NCI-H1694 treated with DMSO at 0.1 percent for 48 hours (cell line): ENCODE measurements at places on chromosomes 12 and 14.
A peak's percentile ranks its signal among the peaks of the same experiment; 100 is the strongest.

GRCh38 chr12:107558816-107559382, 126.7 kb upstream of the PWP1 start:
- DNase-seq: no peak

DNA sequence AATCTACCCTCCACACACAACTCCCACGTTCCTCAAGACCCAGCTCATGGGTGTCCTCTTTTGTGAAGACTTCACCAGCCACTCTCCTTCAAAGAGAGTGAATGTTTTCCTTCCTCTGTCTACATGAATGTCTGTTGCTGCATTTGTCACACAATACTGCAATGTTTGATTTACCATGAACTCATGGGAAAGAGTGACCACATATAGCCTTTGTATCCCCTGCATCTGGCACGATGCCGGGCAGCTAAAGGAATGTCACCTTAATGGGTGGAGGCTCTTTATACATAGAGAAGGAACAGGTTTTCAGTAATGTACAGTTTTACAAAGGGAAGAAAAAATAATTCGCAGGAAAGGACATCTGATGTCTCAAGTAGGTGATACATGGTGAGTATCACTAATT, 12.1 kb upstream of the BCDIN3D start:
- no peak for DNase-seq

- DNase-seq: no peak
Observed at GRCh38 chr14:71408362-71409030, 501.2 kb downstream of the PCNX1 start.

DNA sequence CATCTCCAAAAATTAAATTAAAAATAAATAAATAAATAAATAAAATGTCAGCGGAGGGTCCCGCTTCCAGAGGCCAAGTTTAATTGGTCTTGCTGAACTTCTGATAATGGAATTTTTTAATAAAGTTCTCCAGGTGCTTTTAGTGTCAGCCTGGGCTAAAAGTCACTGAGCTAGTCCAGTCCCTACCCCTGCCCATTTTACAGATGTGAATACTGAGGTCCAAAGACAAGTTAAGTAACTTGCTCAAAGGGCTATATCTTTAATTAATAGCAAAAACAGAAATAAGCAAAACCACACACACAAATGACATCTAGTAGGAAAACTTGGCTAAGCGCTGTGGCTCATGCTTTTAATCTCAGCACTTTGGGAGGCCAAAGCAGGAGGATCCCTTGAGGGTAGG, 5.6 kb upstream of the RFC5 start:
- DNase-seq: no peak

- peak; percentile 80 for DNase-seq
Observed at GRCh38 chr12:1605129-1606020, 11.0 kb upstream of the FBXL14 start.

DNA sequence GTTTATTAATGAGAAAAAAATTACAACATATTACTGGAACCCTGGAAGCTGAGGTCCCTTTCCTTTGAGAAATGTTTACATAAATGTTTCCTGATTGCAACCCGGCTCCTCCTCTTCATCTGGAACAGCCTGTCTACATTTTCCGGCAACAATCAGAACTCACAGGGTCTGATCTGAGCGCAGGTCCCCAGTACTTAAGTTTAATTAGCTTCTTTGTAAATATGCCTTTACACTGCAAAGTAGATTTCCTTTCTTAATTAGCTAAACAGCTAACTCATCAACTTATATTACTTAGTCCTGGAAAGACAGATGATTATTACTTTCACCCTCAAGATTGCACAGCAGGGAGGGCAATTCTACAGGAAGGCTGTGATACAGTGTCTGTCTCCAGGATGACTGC, 213.0 kb downstream of the MON2 start:
- DNase-seq: no peak

DNA sequence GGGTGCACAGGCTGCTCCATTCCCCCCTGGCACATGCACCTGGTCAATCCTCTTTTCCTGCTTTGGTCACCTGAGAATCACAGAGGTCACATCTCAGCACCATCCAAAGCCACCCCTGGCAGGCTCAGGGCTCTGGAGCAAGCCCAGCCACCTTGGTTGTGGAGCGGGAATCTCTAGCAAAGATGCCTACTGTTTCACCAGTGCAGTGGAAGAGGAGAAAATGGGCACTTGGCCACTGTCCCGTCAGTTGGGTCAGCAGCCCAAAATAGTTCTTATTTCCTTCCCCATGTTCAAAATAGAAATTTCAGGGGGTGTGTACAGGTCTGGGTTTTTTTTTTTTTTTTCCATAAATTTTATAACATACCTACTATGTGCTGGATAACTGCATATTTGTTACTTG, 18.3 kb downstream of the RTL1 start:
- no peak for DNase-seq

DNA sequence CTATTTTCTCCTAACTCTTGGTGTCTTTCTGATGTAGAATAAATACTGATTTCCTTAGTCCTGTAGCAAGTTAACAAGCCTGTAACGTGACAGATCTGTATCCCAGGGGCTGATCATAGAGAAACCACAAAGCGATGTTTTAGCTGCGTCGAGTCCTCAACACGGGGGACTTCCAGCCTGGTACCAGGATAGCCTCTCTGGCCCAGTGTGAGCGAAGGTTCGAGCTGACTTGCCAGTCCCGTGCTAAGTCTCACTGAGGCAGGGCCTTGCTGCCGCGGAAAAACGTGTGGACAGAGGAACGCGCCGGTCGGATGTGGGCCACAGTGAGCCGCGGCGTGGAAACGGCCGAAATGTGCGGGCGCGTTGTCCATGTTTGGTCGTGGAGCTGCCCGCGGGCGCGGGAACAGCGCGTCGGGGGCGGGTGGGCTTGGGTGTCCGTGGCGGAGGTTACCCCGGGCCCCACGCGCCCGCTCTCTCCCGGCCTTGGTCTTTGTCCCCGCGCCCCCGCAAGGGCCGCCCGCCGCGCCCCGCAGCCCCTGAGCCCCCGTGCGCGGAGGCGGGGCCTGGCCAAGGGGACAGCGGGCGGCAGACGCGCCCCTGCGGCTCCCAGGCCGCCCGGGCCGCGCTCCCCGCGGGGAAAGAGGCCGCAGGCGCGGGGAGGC, 531 bp upstream of the EML1 start:
- DNase-seq: no peak

- no peak for DNase-seq
Observed at GRCh38 chr12:128069359-128069997, 197.5 kb upstream of the TMEM132C start.

DNA sequence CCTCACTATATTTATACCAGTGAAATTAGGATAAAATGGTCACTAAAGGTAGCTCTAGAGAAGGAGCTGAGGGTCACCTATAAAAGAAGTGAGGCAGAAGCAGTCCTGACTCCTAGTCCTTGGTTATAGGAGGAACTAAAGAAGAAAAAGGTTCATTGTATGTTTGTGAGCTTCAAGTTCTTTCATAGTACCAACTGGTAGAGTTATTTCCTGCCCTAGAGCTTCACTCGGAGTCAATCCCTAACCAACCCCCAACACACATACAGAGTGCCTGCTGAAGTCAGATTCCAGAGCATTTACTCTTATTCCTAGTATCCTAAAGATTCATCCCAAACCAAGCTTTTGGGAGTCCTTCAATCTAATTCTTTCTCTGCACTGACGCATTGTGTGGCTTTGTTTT, 29.3 kb upstream of the FRMD6 start:
- DNase-seq: no peak

- DNase-seq: no peak
Observed at GRCh38 chr12:50127546-50127945, 15.5 kb downstream of the COX14 start.

DNA sequence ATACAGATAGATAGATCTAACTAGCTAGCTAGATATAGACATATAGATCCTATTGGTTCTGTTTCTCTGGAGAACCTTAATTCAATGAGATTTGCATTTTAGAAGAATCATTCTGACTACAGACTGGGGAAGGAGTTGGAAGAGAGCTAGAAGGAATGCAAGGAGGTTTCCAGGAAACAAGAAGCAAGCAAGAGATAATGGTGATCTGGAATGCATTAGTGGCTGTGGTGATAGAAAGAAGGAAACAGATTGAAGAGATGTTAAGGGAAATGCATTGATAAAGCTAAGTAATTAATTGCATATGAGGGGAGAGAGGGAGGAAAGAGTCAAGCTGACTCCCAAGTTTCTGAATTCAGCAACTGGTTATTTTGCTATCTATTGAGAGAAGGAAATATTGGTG, 42.7 kb downstream of the DBX2 start:
- DNase-seq: no peak

- DNase-seq: no peak
Observed at GRCh38 chr14:99467336-99468078, 13.2 kb downstream of the SETD3 start.

- peak; percentile 89 for DNase-seq
Observed at GRCh38 chr12:112881602-112882001, 25.2 kb upstream of the OAS1 start.

DNA sequence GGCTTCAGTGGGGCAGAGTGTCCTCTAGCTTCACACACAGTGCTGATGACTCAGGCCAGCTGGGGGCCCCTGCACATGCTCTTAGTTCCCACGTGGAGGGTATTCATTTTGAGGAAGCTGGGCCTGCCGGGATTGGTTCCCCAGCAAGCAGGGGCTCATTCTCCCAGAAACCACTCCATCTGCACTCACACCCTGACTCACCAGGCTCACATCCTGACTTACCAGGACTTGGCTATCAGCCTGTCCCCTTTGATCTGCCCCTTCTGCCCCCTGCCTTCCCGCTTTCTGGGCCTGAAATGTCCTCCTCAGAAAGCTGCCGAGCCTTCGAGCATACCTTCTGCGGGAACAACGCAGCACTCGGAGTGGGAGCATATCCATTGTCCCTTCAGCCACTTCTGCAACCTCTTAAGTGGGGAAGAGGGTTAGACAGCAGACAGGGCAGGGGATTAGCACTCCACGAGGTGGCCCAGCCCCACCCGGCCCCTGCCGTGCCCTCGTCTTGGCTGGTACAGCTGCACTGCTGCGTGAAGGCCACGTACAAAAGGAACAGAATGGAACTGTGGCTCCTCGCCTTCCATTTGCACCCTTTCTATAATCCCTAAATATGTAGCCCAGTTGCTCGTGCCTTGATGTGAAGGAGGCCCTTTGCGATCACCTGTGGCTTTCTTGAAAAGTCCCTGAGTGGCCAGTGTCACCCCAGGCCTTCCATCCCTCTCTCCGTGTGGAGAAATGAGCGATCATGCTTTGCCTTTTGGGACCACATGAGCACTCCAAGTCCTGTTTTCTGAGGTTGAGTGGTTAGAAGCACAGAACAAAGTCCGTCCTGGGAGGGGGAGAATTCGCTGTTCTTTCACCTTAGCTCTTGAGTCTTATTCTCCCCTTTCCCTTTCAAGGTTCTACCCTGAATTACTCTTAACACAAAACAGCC, 26.1 kb downstream of the TPCN1 start:
- DNase-seq: no peak

DNA sequence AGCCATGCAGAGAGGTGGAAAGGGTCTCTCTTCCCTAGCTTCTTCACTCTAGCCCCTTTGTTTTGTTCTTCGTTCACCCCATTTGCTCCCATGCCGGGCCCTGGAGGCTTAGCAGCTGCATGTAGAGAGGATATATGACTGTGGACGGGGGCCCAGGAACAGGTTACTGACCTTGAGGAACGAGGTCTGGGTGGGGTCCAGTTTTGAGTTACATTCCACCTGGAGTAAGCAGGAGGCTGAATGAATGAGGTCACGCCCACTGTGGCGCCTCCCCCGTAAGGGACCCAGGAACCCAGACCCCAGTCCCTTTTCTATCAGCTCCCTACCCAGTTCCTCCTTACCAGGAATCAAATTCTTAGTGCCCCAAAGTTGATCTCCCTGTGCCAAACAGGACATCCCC, 6.6 kb downstream of the NDRG2 start:
- DNase-seq: no peak

DNA sequence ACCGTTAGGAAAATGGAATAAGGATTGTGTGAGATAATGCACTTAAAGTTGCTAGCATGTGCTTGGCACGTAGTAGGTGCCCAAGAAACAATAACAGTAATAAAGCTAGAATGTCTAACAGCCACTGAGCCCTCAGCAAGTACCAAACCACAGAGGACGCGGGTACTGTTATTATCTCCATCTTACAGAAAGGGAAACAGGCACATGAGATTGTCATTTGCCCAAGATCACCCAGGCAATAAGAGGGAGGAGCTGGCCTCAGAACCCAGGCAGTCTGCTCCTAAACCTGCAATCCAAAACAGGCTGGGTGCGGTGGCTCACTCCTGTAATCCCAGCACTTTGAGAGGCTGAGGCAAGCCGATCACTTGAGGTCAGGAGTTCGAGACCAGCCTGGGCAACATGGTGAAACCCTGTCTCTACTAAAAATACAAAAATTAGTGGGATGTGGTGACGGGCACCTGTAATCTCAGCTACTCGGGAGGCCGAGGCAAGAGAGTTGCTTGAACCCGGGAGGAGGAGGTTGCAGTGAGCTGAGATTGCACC, 5.1 kb upstream of the SDS start:
- no peak for DNase-seq

DNA sequence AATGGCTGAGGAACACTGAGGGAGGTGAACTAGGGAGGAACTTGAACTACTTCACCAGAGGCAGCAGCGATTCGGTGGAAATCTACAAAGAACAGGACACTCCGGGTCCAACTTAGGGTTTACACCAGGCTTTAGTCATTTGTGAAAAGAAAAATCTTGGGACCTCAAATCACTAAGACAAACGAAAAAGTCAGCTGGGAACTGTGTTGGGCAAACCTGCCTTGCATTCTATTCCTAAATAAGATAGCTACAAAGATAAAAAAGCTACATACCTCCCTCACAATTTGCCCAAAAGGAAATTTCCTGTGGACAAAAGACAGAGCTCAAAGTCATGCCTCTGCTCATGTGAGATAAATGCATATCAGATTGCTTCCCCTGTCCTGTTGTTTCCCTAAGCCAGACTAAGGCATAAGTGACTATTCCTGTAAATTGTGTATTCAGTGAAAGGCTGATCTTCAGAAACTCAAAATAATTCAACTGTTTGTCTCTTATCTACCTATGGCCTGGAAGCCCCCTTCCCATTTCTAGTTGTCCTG, 106.6 kb downstream of the APAF1 start:
- no peak for DNase-seq

DNA sequence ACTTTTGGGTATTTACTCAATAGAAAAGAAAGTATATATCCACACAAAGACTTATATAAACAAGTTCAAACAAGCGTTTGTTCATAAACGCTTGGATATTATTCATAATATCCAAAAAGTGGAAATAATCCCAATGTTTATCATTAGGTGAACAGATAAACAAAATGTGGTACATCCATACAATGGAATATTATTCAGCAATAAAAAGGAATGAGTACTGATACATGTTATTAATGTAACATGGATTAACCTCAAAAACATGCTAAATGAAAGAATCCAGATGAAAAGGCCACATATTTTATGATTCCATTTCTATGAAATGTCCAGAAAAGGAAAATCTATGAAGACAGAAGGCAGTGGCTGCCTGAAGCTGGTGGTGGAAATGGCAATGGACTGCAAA, 16.8 kb upstream of the MYH7 start:
- DNase-seq: no peak

GRCh38 chr14:70789361-70789760, 20.0 kb downstream of the MAP3K9 start:
- no peak for DNase-seq
